AG04449 (cell line): ENCODE measurements at places on chromosomes 12 and 14.

GRCh38 chr14:31968956-31969698 lies 108.0 kb upstream of the ARHGAP5 start:
- DNase-seq: no peak

DNA sequence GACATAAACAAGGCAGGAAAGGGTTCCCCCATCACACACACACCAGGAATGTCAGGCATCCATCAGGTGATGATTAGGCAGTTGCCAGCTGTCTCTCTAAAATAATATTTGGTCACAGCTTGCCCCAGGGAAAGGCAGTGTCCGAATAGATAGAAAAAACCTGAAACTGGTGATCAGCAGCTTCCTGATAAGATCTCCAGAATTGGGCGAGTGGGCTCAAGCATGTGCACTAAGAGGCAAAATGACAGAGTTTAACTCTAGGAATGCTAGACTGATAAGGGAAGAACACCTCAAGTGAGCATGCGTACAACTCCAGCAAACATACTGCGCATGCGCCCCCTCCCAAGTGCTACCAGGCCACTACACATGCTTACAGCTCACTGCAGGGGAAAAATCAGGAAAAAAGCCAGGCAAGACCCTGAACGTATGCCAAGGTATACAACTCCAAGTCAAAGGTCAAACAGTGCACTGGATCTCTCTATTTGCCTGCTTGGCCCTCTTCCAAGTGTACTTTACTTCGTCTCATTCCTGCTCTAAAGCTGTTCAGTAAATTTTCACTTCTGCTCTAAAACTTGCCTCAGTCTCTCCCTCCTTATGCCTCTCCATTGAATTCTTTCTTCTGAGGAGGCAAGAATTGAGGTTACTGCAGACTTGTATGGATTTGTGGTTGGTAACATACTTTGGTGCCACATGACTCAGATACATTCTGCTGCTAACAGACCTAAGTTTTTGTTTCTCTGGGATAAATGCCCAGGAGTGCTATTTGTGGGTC lies 73.5 kb upstream of the VASH1 start:
- no peak for DNase-seq

DNA sequence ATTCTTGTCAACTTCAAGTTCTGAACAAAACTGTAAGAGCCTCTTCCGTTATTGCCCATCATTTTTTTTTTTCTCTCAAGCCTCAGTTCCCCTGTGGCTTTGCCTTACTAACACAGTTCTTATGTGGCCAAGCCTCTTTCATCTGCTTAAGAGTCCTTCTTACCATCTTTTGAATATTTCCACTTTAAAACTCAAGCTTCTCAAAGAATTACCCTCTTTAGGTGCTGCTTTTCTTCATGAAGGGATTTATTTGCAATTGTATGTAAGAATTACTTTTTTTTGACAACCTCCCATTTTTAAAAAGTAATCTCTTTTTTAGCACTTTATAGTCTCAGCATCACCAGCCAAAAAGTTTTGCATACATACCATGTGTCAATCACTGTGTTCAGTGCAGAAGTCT lies 240.2 kb upstream of the RMST start:
- DNase-seq: no peak

- no peak for DNase-seq
Observed at GRCh38 chr12:68536885-68537485, 73.7 kb upstream of the RAP1B start.

DNA sequence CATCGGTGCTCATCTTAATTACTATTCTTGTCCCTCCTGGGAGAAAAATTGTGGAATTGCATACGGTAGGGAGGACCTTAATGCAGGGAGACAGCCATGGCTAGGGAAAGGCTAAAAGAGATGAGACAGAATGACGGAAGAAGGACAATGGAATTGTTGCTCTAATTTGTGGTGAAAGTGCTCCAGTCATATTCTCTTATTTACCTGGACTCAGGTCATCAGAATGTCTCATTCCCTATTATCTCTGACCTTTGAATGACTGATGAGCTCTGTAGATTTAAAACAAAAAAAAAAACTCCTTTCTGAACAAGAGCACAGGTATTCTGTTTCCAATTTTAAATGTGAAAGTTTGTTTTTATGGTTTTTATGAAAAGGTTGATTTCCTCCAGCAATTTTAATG lies 8.6 kb upstream of the EPS8 start:
- no peak for DNase-seq

DNA sequence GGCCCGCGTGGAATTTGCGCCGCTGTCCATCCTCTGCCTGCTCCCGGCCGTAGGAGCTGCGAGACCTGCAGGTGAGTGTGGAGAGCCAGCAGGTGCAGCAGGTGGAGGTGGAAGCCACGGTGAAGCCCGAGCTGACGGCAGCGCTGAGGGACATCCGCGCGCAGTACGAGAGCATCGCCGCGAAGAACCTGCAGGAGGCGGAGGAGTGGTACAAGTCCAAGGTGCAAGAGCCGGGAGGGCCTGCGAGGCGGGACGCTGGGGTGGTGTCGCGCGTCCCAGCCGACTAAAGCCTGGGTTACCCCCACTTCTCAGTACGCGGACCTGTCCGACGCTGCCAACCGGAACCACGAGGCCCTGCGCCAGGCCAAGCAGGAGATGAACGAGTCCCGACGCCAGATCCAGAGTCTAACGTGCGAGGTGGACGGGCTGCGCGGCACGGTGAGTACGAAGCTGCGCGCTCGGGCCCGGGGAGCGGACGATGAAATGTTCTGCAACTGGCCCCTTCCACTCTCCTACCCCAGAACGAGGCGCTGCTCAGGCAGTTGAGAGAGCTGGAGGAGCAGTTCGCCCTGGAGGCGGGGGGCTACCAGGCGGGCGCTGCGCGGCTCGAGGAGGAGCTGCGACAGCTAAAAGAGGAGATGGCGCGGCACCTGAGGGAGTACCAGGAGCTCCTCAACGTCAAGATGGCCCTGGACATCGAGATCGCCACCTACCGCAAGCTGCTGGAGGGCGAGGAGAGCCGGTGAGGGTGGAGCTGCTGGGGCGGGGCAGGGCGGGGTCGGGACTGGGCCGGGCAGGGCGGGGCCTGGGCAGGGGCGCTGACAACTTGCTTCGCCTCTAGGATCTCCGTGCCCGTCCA lies 2.1 kb downstream of the PRPH start:
- no peak for DNase-seq

DNA sequence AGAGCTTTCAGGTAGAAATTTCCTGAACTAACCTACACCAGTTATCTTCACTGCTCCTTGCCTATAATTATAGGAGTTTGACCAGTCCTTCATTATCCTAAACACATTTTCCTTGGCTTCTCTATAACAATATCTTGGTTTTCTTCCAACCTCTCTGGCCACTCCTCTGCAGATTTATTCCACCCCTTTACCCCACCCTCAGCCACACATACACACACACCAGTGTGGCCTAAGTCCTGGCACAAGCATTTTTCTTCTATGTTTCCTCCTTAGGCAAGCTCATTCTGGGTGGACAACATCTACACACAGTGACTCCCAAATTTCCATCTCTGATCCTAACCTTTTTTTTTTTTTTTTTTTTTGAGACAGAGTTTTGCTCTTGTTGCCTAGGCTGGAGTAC lies 25.1 kb downstream of the CDK17 start:
- no peak for DNase-seq

DNA sequence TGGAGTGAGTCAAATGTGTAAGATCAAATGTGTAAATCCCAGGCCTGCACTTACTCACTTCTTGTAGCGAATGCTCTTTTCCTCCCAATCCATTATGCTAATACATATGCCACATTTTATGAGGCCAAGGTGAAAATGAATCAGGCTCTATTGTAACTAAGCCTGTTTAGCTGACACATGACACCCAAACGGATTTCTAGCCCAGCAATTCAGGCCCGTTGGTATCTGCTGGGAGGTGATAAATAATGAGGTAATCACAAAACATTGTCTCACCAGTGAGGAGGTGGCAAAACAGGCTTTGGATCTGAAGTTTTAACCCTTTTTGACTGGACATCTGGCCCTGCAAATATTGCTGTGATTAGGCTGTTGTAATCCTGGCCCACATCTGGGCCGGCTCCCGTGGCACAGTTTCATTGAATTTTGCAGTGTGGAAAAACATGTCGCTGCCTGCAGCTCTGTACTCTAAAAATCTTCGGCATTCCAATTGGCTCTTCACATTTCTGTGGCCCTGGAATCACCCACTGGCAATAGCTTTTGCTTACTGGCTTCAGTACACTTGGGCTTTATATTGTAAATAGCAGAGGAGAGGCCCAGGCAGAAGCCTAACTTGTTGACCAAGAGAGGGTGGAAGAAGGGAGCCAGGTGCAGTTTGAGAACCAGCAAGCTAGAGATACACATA lies 106.1 kb downstream of the PAX9 start:
- DNase-seq: no peak

DNA sequence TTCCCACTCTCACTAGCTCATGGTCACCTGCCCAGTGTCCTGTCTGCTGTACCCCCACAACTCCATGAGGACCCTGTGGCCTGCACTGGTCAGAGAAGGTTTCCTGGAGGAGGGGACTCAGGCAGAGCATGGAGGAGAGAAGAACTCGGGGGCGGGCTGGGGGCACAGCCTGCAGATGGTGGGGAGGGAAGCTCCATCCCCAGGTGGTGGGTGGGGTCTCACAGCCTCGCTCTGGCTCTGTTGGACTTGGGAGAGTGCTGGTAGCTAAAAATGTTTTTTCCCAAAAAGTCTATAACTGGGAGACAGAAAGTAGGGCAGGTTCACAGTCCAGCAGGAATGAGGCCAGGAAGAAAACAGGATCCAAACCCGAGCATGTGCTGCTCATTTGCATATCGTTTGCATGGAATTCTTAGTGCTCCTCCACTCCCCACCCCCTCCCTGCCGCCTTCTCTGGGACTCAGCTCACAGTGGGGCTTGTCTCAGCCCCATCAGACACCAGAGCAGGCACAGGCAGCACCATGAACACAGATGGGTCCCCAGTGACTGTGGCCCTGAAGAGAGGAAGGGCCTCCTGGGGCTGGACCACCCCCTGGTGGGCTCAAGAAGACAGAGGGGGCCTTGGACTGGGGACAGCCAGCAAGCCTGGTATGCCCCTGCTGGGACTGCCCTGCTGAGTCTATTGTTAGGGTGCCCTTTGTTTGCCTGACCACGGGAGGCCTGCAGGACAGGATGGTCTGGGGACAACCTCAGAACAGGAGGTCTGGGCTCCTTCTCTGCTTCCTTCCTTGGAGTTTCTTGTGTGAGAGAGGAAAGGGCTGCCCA lies 67.0 kb upstream of the SFSWAP start:
- DNase-seq: no peak

DNA sequence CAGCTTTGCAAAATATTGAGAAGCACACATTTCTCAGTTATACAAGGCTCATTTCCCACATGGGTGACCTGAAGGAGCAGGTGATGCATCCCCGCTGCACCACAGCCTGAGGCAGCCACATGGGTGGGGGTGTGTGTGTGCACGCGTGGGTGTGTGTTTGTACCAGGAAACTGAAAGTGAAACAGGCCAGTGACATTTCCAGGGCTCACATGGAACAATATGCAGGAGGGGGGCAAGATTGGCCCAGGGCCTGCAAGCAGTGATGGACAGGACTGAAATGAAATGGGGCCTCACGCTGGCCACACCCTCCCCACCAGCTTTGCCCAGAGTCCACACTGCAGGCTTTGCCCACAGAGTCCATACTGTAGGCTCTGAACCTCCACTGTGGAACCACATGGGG lies 154.2 kb upstream of the PARP11 start:
- no peak for DNase-seq

GRCh38 chr14:76574416-76575095 lies 186.7 kb upstream of the VASH1 start:
- no peak for DNase-seq

DNA sequence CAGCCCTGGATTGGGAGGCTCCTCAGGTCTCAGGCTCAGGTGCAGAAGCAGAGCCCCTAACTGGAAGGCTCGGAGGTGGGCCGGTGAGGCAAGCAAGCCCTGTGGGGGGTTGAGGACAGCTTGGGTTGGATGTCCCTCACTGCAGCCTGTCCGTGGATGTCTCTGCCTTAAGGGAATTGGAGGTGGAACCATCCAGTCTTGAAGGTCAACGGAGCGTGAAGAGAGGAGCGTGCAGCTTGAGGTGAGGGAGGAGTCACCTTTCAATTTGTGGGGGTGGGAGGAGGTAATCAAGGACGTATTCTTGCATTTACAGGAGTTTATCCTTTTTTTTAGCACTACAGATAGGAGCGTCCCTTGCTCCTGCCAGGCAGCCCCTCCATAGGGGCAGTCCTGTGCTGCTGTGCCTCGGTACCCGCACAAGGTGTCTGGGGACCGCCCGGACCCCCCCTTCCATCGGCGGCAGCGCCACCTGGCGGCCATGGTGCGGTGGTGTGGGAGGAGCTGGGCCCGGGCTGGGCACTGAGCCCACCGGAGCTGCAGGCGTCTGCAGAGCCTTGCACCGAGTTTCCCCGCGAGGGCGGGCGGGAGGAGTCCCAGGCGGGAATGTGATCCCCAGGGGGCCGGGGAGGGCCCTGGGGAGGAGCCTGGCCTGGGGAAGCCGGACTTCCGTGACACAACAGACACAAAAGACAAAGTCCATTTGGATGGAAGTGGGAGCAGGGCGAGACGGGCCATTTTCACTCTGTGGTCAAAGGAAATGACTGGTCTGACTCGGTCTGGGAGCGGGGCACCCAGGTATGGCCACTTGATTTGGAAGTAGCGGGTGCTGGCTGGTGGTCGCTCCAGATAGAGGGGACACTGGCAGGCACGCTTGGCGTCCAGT lies 864 bp downstream of the DNAJC22 start:
- no peak for DNase-seq

- no peak for DNase-seq
Observed at GRCh38 chr12:67613040-67613439, 35.5 kb upstream of the DYRK2 start.

DNA sequence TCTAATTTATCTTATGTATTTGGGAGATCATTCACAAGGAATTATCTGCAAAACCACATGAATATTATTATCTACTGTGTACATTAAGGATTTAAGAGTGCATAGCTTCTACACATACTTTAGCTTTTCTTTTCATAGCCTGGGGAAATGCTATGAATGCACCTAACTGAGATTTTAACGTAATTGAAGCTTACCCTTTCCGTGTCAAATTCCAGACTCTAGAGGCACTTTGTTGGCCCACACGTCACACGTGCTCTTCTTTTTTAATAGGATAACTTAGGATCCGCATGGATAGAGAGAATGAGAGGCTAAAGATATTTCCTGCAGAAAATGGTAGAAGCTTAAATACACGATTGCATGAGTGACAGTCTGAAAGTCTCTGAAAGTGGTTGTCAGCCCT lies 481.1 kb downstream of the PCNX1 start:
- no peak for DNase-seq

GRCh38 chr12:81811061-81811777 lies 52.1 kb upstream of the PPFIA2 start:
- DNase-seq: no peak

GRCh38 chr14:104968541-104969401 lies 9.4 kb downstream of the AHNAK2 start:
- DNase-seq: no peak

- no peak for DNase-seq
Observed at GRCh38 chr14:86739761-86740160, 1209.8 kb downstream of the FLRT2 start.
